HCT116 (cell line): ENCODE measurements at places on chromosomes 12 and 14. TPM values are rescaled to one million over a fixed set of nuclear protein-coding genes. Genes with fewer than 3 reads are reported as not detected.
A peak's percentile ranks its signal among the peaks of the same experiment; 100 is the strongest.

DNA sequence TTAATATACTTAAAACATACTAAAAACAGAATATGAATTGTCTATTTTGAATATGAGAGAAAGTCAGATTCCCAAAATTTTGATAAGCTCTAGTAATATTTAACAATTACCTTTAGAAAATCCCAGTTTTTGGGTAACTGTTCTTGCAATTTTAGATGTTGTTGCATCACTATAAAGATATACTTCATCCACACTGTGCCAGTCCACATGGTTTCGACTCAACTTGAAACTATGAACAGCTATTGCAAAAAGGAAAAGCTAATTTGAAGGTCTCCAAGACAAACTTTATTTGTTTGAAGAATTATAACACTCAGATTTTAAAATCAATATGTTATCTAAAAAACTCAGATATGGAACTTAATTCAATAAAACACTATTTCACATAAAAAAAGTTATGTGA is 59.9 kb downstream of the DDHD1 start:
- DNase-seq, result no peak

GRCh38 chr12:96414637-96415036 is 14.4 kb upstream of the CDK17 start:
- no peak for DNase-seq

DNA sequence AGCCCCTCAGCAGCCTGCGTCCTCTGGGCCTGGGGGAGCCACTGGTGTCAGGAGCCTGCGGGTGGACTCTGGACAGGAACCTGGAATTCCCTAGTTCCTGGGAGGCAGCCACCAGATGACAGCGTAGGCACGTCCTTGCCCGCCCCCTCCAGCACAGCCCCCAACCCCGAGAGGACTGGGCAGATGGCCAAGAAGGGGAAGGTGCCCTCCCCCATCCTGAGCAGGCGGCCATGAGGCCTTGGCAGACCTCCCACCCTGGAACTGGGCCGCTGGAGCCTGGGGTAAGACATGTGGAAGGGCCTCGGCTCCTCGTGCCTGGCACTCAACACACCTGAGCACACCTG is 60.4 kb upstream of the FBRSL1 start:
- no peak for DNase-seq

DNA sequence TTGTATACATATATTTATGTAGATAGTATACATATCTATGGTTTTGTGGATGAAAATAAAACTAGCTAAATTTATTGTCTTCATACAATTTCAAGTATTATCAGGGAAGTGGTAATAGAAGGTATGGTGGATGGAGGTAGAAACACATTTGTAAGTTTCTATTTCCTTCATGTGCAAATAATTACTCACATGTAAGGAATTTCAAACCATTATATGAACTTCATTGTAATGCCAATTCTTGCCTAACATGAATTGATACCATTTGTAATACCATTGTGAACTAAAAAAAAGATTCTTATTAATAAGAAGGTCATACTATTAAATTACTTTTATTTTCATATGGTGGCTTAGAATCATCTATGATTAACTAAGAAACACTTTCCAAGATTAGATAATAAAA is 20.1 kb upstream of the PPFIA2 start:
- no peak for DNase-seq

GRCh38 chr12:102833687-102834441 is 83.2 kb downstream of the PAH start:
- no peak for DNase-seq

DNA sequence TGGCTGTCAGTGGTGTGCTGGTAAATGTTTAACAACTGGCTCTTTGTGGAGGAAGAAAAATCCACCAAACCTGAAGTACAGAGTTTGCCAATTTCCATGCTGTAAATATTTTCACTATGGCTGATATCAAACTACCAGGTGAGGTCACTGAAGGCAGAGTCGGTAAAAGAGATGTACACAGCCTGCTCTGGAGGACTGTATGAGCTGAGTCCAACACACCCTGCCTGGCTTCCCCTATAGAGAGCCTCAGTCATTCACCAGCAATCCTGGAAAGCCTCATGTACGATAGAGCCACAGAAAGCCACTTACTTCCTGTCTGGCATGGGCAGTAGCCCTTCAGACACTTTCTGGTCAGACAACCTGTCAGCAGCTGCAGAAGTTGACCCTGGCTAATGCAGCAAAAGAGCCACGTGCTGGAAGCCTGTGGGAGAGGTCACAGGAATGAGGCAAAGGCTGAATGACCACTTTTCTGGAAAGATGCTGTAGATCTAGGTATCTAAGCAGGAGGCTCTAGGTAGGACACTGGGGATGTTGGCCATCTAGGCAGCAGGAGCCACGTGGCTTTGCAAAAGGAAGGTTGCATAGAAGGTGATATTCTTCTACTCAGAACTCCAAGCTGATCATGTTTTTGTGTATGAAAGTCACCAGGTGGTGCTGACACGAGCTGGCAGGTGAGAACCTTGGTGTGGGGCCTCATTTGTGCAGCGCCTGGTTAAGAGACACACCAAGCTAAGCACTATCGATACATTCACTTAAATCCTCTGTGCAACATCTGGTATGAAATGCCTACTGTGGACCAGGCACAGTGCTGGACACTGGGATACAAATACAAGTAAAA is 553.9 kb downstream of the VRK1 start:
- DNase-seq, result no peak

DNA sequence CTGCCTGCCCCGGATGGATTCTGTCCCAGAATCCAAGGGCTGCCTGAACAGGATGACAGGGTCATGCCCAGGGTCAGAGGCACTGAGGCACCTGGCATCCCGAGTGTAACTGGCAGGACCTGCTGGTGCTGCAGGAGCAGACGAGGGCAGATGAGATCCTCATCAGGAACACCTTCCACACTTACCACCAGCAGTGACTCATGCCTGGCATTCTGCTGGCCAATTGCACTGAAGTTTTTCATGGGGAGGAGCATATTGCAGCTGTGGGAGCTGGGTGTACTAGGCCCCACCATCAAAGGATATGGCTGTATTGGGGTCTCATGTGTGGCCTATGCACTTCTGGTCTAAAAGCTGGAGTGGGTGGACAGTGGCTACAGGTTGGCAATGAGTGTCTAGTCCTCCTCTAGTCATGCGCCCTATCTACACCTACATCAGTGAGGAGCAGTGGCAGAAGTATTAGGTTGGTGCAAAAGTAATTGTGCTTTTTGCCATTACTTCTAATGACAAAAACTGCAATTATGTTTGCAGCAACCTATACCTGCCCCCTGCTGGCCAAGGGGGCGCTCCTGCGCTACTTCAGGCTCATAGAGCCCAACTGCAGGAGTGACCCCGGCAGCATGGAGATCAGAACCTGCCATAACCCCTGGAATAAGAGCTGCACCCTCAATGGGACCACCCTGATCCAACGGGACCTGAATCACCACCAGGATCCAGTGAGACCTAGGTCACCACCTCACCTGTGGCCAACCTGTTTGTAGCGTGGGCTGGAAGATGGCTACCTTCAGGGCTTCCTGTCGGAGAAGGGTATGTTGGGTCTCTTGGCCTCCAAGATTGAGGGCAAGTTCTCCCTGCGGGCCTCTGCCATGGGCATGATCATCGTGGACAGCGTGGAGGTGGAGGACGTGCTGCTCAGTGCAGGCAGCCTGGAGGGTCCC is 8.0 kb upstream of the C12orf42 start:
- peak; percentile 16 for DNase-seq

DNA sequence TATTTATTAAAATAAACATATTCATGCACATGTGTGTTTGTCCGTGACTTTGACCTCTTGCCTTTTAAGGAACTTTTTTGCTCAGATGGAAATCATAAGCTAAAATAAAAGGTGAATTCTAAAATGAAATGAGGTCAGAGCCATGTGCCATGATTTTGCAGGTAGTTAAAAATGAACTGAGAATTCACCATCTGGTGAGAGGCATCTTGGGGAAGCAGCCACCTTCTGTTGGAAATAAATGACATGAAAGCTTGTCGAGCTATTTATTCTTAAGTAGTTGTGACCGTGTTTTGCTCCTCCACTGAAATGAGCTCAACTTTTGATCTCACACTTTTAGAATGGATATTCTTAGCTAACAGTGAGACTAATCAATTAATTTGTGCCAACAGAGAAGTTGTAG is 56.8 kb upstream of the CNOT2 start:
- DNase-seq, result no peak

DNA sequence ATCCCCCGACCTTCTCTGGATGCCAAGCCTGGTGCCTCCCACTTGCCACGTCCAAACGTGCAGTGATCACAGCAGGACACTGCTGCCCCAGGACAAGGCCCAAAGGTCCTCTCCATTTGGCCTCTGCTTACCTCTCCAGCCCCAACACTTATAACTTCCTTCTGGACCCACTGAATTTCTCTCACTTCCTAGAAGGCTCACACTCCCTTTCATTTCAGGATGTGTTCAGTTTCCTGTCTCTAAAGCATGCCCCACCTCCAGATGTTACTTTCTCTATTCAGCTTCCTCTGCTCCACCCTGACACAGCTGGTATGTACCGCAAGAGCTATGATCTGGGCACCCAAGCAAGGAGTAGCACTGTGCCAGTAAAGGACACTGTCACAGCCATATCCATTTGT is 33.0 kb downstream of the CDKL1 start:
- no peak for DNase-seq

DNA sequence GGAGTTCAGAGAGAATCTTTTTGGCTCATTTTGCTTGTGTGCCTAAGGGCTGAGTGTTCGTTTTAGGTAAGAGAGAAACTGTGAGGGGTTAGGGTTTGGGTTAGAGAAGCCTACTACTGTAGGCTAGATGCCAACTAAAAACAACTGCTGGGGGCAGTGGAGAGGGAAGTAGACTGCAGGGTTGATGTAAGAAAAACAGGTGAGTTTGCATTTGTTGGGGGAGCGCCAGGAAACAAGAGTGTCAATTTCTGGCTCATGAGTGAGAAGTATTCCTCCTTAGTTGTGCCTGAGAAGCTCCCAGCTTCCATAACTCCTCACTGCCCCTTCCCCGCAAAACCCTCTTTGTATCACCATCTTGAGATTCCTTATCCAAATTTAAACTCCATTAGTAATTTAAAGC is 92.3 kb downstream of the DERA start:
- DNase-seq, result no peak

DNA sequence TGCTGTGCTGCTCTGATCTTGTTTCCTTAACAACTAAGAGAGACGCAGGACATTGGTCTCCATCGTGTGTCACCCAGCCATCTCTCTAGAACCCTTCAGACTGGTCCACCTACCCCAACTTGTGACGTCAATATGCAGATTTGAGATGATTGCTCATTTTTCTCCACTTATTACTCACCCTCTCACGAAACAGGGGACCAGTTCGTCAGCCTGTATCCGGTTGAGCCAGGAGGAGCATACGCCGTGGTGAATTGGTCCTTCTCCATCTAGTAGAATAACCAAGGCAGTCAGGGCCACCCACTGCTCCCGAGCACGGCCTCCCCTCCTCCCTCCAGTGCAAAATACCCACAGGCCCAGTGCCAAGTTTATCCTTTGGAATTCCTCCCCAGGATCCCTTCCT is 36.2 kb upstream of the FBXO21 start:
- no peak for DNase-seq

DNA sequence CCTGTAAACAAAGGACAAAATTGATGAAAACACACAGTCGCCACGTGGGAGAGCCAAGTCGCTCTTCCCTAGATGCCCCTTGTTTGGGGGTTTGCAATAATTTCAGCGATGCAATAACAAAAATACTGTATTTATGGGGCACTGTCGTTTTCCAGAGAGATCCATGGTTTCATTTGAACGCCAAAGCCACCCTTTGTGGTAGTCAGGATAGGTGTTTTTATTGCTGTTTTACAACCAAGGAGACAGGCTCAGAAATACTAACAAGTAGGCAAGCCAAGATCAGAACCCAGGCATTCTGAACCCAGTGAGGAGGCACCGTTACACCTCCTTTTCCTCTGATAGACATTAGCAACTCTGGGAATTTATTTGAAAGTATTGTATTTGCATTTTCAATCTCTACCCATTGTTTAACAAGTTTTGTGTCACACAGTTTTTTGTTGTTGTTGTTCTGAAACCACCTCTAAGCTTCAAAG is 831 bp upstream of the BTBD7 start:
- DNase-seq, result no peak

GRCh38 chr12:107399046-107399445 is 286.6 kb upstream of the PWP1 start:
- DNase-seq, result no peak

DNA sequence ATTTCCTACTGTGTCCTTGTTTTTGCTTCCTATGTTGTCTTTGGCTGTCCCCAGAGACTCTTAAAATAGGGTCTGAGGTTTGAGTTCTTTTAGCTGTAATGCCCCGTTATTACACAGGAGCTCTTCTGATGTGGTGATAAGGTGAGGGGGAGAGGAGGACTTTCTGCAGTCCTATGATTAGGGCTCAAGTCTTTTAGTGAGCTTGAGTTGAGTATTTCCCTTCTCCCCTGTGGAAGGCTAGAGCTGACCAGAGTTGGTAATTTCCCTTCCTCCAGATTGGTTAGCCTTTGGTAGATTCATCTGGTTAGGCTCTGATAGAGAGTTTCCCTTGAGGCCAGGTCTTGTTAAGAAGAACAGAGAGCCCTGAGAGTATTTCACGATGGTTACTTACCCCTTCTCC is 4.3 kb upstream of the HIF1A start:
- no peak for DNase-seq

DNA sequence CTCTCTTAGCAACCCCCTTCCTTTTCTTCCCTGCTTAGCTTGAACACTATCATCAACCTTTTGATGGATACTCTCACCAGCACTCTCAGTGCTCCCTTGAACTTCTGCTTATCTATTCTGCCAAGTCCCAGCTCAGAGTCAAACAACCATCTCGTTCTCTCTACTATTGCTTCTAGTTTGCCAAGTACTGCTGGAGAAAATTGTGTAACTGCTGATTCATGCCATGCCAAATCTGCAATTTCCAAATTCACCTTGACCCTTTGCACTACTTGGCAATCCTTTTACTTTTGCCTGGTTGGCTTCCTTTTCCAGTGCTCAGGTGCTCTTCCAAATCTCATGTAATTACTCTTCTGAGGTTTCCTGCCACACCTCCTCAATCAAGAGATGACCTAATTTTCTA is 2.8 kb upstream of the CCDC196 start:
- DNase-seq, result no peak

GRCh38 chr12:124352839-124353238 is 57.9 kb downstream of the RFLNA start:
- DNase-seq, result no peak

DNA sequence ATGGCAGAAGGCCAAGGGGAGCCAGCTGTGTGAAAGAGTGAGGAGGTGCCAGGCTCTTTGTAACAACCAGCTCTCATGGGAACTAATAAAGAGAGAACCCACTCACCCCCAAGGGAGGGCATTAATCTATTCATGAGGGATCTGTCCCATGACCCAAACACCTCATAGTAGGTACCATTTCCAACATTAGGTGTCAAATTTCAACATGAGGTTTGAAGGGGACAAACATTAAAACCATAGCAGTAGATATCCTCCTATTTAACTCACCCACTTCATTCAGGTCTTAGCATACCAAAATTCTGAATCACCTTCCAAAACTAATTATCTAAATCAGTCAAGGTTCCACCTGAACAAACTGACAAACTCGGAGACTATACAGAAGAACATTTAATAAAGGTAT is 75.3 kb downstream of the PPFIA2 start:
- DNase-seq, result no peak

GLIPR1L1 gene
- not detected for total RNA-seq

PIANP gene
- not detected for total RNA-seq

TTC8 gene
- total RNA-seq, result 21.4 TPM
